ENCODE measurements at places on chromosomes 2 and 18. TPM values are rescaled to one million over a fixed set of nuclear protein-coding genes. Genes with fewer than 3 reads are reported as not detected.

DNA sequence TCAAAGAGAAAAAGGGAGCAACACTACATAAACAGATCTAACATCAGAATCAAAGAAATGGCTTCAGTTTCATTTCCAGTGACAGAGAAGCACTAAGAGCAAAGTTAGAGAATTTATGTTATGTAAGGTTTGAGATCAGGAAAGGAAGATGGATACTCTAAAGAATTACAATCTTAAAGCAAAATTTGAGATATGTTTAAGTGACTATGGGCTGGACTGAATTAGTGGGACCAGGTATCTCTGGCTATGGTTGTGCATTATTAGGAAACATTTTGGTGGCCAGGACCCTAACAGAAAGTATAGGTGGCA, 208.2 kb downstream of the CCDC178 start:
- no peak for DNase-seq

GRCh38 chr2:144274131-144274530, 245.8 kb downstream of the ZEB2 start:
- peak; percentile 71 for DNase-seq

DNA sequence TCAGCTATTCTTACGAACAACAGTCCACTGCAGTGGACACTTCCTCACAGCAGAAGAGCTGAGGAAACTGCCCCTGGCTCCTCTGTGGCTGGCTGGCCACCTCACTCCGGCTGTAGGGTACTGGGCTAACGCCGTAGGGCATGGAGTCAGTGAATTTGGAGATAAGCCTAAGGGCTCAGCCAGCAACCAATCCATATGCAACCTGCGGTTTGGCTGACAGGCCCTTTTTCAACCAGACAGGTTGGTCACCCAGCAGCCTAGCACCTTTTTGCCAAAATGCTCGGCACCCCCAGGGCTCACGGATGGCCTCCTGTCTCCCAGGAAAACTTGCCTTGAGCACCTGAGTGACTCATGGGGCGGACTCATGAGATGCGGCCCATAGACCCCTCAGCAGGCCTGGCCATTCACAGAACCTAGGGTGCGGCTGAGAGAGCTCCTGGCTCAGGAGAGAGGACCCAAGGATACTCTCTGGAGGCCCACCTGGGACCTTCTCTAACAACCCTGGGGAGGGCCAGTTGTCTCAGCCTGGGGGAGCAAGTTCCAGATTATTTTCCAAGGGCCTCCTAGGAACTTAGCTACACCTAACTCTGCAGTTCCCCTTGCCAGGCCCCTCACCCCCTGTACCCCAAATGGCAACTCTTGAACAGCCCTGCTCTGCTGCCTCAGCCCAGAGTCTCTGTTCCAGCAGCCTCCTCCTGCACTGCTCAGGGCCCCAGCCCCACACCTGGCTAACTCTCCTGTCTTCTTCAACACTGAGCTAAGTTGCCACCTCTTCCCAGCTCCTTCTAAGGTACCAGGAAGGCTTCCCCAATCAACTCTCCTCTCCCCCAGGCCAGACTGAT, 252.1 kb downstream of the CYP26B1 start:
- no peak for DNase-seq

GRCh38 chr18:58253871-58254270, 209.8 kb downstream of the NEDD4L start:
- no peak for DNase-seq

Gene DSG2
- 9.7 TPM for total RNA-seq

Gene IL1RL1
- 0.17 TPM for total RNA-seq

Gene CRYBA2
- not detected for total RNA-seq

Gene TUBA4B
- not detected for total RNA-seq

- no peak for DNase-seq
Observed at GRCh38 chr2:95298486-95299111, 1.5 kb downstream of the KCNIP3 start.

Gene PSMA8
- total RNA-seq: not detected

Gene PIGN
- 58.4 TPM for total RNA-seq

GRCh38 chr2:154945984-154946383, 247.5 kb downstream of the KCNJ3 start:
- DNase-seq: no peak

Gene SLC39A6
- 18.2 TPM for total RNA-seq

Gene EVX2
- total RNA-seq: not detected

Gene SPRED2
- 4.8 TPM for total RNA-seq

Gene TMEM169
- total RNA-seq: 0.85 TPM

DNA sequence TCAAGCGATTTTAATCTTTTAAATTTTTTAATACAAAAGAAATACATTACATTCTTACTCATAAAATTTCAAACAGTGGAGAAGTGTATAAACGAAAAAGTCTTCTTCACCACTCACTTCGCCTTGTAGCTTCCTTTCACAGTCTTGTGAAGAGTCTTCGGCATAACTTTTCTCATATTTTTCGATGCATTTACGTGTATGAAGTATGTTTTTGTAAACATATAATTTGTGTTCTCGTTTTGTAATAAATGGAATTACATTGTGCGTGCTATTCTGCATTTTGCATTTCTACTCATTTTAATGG, 1.1 kb downstream of the SP140L start:
- DNase-seq: no peak

DNA sequence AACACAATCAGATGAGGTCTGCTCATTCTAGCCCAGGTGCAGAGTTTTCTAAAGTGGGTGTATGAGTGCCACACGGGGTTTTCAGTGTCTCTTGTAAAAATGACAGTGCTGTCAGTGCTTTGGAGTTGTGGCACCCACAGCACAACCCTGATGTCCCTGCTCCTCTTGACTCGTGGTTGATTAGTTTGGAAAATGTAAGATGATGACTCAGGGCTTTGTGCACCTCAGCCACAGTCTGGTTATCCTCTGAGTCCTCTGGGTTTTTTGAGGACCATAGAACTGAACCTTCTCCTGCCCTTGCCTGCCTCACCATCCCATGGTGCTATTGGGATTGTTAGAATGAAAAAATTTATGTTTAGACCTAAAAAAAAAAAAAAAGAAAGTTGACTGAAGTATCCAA, 105.6 kb downstream of the MYO1B start:
- DNase-seq: no peak

Gene VSNL1
- not detected for total RNA-seq

- DNase-seq: no peak
Observed at GRCh38 chr2:98617149-98617548, 8.8 kb downstream of the UNC50 start.

- peak; percentile 48 for DNase-seq
Observed at GRCh38 chr2:19362094-19362754, 3.8 kb upstream of the OSR1 start.

Gene FEV
- not detected for total RNA-seq

DNA sequence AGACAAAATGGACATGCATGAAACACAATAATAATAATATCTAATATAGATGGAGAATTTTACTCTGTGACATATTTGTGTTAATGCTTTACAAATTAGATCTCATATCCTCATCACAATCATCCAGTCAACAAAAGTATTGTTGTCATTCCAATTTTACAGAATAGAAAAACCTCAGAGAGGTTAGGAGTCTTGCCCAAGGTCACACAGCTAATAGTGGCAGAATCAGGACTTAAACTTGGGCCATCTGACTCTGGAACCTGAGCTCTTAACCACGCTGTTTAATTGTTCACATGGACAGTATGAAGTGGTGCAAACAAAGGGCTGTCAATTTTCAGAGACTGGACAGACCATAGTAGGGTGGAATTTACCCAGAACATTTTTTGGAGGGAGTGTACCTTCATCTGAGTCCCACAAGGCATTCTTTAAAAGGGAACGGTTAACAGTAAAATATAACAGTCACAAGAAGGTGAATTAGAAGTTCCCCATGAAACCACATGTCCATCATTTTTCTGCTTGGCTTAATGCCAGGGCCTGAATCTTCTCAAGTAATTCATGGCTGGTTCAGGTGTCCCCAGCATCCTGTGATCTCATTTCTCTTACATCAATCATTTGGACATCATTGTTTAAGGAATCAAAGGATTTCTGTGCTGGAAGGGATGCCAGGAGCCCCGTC, 35.4 kb upstream of the CCDC93 start:
- DNase-seq: peak; percentile 15
